ENCODE measurements at places on chromosomes 2 and 18.

GRCh38 chr18:74496508-74497323 lies 553 bp downstream of the CNDP2 start:
- peak; percentile 42 for DNase-seq

- no peak for DNase-seq
Measured at GRCh38 chr2:232652505-232652851, 19.1 kb downstream of the EFHD1 start.

- DNase-seq, result no peak
Measured at GRCh38 chr2:241795021-241795999, 13.7 kb upstream of the NEU4 start.

DNA sequence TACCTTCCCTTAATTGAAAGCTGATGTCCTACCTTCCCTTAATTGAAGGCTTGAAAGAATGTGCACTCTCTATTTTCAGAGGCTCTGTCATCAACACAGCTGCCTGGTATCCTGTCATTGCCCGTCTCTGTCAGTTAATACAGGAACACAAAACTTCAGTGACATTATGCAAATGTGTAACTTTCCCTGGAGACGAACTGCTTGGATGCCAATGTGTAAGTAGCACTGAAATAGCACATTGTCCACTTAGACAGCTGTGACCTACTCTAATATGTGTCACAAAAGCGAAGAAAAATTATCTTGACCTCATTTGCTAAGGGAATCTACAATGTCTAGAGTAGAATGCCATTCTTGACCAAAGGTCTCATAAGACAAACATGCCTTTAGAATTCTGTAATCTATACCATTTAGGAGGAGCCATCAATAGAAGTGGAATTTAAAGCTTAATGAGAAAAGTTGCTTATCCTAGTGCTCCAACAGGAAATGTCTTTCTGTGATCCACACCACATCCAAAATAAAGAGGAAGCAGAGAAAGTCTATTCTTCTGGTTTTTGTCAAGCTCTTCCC lies 138.1 kb downstream of the BARD1 start:
- DNase-seq, result no peak

DNA sequence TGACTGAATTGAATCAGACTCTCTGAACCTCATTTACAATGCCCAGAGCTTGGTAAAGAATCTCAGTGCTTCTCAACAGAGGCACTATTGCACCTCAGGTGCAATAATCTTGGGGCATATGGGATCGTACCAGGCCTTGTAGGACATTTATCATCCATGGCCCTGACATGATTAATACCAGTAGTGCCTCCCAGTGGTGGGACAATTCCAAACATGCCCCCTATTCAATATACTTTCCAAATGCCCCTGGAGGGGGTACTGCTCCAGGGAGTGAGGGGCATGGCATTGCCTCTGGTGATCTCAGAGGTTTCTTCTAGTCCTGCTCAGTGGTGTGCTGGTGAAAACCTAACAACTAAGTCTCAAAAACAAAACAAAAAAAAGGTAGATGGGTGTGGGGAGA lies 174.9 kb upstream of the SMAD2 start:
- no peak for DNase-seq

DNA sequence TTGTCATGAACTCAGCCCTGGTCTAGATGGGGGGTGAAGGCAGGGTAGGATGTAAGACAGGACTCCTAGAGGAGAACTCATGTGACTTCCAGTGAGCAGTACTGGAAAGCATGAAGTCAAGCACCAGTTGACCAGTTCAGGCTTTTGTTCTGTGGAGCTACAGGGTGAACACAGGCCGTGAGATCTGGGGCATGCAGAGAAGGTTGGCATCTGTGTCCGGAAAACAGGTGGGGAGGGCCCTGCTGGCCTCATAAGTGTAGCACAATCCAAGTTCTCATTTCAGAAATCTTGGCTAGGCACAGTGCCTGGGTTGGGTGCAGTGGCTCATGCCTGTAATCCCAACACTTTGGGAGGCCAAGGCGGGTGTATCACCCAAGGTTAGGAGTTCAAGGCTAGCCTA lies 50.9 kb upstream of the SPATS2L start:
- no peak for DNase-seq

GRCh38 chr2:37271376-37272067 lies 40.1 kb downstream of the NDUFAF7 start:
- DNase-seq, result no peak

DNA sequence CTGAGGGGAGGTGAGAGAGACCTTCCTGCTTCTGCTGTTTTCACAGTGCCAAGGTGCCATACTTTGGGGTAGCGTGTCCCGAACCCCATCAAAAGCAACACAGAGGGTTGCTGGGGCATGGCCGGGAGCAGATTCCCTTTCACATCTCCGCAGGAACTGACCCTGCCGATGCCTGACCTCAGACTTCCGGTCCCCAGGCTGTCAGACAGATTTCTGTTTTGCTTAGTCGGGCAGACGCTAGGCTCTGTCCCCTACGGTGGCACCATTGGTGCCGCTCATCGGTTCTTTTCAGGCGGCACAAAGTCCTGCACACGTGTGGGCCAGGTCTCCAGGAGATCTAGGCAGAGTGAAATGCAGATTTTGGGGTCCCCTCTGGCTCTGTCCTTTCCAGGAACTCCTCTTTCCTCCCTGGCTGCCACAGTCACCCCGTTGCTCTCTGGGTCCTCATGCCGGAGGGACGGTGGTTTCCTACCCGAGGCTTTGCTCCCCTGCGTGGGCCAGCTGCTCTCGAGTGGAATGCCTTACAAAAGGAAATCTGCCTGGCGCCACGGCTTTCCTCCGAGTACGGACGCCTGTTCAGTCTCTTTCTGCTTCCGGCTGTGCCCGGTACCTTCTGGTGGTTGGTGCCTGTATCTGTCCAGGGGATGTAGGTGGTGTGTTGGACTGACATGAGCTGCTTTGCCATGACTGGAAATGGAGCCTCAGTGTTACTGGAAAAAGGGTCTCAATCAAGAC lies 39.3 kb downstream of the RTP5 start:
- DNase-seq, result no peak
